Epithelial cell of proximal tubule (primary cell): ENCODE measurements at places on chromosomes 1 and 21.

- DNase-seq = no peak
Measured at GRCh38 chr1:161494091-161494735, 11.0 kb upstream of the FCGR2A start.

GRCh38 chr1:161214369-161214768 is 726 bp upstream of the FCER1G start:
- DNase-seq = no peak

GRCh38 chr1:236429715-236430274 is 35.7 kb downstream of the EDARADD start:
- DNase-seq = peak; percentile 25

GRCh38 chr1:41791667-41792484 is 126.8 kb downstream of the HIVEP3 start:
- DNase-seq = no peak

GRCh38 chr1:65339866-65340468 is 30.6 kb downstream of the DNAJC6 start:
- DNase-seq = no peak

- DNase-seq = no peak
Measured at GRCh38 chr1:17259233-17259873, 10.5 kb downstream of the PADI3 start.

DNA sequence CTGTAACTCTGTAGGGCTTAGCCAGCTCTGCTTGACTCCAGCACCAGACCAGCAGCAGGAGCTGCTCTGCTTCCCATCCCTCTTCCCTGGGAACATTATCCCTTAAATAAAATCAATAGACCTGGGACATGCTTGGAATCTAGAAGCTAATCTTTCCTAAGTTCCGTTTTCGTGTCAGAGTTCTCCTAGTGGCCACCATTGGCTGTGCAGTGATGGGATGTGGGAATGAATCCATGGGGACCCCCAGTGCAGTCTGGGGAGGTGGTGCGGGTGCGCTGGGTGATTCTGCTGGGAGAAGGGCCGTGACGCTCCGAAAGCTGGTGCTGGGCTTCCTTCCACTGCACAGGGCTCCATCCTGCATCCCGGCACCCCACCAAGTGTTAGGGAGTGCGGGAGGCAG is 202.7 kb downstream of the CAMTA1 start:
- DNase-seq = no peak

- DNase-seq = no peak
Measured at GRCh38 chr1:234326497-234327366, 46.5 kb upstream of the COA6 start.

DNA sequence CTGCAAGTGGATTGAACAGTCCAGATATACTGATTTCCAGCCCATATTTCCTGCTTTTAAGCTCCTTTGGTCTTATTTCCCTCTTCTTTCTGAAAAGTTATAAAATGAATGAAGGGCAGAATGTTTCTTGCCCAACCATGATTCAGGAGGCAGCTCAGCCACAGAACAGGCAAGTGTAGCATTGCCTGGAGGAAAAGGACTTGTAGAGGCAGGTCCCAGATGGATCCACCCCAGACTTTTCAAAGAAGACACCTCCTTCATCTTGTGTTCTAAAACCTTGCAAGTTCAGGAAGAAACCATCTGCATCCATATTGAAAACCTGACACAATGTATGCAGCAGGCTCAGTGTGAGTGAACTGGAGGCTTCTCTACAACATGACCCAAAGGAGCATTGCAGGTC is at the start of gene CLCA2:
Gene CLCA2, plus strand, starts transcription at position 299 of the 400 bp plus-strand sequence. Its CDS starts 77 bp downstream, at position 376.
- no peak for DNase-seq

DNA sequence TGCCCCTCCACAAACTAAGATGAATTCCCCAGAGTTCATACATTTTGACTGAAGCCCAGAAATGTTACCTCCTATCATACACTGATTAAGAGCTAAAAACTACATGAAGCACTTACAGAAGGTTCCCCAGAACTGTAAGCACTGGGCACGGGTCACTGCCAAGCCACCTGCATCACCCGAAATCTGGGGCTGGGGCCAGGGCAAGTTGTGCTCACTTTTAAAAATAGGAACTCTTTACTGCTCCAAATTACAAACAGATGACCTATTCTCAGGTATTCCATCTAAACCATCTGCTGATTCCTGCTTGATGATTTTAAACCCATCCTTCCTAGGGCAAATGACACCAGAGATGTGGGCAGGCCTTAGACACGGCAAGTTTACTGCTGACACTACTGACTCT is 4.8 kb downstream of the SETD4 start:
- no peak for DNase-seq

GRCh38 chr1:15540186-15540585 is 13.5 kb downstream of the DNAJC16 start:
- no peak for DNase-seq

GRCh38 chr1:25797939-25798338 is 2.1 kb upstream of the SELENON start:
- DNase-seq = no peak

DNA sequence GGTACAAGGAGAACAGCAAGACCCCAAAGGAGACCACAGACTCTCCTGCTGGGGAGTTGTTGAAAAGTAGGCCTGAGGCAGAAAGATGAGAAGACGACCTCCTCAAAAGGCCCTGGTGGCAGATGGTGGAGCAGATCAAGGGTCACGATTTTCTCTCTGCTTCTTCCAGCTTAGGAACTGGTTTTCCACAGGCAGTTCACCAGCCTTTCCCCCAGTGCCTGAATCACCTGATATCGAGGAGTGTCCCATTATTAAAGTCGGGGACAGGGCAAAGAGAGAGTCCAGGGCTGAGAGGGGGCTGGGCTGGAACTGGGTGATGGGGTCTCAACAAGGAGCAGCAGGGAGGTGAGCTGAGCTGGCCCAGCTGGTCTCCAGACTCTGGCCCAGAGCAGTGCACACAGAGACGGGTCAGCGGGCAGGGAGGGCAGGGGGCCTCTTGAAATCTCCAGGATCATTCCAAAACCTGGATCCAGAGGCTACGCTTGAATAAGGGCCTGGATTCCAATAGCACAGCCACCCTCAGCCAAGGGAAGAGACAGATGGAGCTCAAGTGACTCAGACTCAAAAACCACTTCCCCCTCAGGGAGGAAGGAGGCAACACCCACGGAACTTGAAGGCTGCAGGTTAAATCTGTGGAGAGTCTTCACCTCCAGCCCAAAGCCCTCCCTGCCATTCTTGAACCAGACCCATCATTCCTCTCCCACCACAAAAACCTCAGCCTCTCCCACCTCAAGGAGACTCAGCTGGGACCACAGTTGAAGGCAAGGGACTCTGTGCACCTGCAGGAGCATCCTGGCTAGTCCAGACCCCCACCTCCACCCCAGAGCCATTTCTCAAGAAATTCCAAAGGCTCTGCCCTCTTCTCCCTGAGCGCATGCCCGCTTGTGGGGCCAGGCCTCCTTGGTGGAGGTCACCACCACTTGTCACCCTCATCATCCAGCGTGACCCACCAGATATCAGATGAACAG is at the start of gene S100A5:
Gene S100A5, minus strand, starts transcription at position 541 of the 968 bp plus-strand sequence. CDS start 743 bp downstream, outside the sequence.
- DNase-seq = no peak

DNA sequence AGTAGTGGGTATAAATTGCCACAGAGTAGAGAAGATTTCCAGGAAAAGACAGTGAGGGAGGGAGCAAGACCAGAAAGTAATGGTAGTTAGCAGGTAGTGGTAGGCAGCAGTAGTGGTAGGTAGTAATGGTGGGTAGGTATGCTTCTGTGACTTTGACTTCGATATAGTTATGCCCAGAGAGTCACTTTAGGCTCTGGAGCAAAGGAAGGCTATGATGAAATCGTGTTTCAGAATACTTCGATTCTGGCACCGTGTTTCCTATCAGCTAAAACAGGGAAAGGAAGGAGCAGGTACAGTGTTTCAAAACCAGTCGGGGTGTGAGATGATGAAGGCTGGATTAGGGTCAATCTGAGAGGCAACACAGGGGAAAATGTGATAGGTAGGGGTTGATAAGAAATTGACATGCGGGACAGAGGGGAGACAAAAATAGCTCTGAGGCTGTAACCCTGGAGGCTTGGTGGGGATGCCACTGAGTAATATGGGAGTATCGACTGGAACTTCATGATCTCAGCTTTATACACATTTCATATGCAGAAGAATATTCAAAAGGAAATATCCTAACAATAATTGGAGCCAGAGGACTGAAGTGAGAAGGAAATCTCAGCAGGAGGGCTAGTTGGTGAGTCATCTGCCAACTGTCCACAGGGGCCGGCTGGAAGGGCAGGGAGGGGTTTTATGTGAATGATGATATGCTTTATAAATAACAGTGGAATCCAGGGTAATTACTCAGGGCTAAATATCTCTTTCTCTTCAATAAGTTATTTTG is 25.2 kb upstream of the TRIM45 start:
- DNase-seq = peak; percentile 81

DNA sequence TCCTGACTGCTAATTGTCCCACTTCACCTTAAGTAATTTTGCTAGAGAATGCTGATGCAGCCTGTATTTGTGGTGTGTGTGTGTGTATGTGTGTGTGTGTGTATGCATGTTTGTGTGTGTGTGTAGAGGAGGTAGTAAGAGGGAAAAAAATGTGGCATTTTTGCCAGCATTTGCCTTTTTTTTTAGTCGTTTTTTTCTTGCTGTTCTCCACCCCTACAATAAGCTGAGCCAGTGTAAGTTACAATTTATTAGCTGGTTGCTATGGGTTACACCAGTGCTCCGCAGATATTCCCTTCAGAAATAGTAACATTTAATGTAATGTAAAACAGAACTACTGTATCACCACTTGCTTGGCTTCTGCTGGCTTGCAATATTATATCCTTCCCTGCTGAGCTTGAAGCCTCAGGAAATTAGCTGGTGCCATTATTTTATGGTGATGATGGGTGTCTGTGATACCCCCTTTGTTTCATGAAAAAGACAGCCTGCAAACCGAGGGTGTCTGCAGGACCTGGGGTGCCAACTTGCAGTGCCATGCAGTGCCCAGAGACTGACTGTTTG is 23.4 kb upstream of the IGSF3 start:
- no peak for DNase-seq

GRCh38 chr1:11281518-11282331 is 8.7 kb downstream of the UBIAD1 start:
- no peak for DNase-seq

GRCh38 chr1:42942444-42942843 is 16.2 kb downstream of the SLC2A1 start:
- no peak for DNase-seq

DNA sequence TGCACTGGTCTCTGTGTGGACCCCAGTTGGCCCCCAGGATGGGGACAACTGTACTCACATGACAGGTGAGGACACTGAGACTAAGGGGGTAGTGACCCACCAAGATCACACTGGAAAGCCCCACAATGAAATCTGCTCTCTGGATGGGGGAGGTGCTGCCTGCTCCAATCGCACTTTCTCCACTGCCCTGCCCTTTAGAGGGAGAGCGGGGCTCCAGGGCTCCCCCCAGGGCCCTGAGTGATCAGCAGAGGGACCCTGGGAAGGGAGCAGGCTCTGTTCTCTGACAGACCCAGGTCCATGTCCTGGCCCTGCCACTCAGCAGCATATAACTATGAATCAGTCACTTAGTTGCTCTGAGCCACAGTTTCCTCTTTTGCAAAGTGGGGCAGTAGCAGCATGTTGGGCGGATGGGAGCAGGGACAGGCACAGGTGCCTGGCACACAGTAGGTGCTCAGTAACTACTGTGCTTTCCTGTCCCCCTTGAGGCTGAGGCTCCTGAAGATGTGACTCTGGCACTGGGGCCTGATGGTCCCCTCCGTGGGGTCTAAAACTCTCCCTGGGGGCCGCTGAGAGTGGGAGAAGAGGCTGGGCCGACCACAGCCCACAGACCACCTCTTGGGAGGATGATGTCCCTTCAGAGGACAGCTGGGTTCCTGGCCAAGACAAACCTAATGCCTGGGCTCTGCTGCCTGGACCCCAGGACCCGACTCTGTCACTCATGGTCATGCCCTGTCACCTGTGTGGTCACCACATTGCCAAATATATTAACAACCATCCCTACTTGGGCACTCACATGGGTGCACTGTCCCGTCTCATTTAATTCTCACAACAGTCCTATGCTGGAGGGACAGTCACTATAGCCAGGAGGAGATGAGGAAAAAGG is 222.7 kb downstream of the PTPRU start:
- no peak for DNase-seq

DNA sequence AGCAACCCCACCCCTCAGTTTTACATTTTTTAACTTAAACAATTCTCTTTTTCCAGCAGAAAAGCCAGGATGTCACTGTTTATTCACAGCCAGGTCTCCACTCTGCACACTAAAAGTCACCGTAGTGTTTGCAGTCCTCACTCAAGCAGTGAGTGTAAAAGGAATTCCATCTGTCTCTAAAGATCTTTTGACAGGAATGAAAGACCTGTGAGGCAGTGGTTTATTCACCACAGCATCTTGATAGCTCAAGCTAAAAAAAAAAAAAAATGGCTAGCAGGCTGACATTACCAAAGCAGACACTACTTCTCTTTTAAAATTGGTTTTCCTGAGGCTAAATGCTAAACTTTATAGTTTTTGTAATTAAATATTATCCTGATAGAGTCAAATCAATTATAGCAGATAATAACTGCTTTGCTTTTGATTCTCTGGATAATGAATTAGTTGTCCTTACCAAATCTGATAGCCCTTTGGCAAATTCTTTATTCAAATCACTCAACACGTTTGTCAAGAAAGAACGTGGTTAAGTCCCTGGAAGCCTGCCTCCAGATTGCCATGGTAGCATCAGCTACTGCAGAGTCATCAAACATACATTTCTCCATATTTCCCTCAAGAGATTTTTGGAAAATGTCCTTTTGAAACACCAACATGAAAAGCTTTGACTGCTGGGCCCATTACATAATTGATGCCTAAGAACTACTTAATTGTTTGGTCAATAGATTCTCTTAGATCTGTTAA is 22.2 kb upstream of the SLC5A9 start:
- no peak for DNase-seq

- DNase-seq = no peak
Measured at GRCh38 chr1:180231506-180231921, 1.4 kb downstream of the LHX4 start.

- no peak for DNase-seq
Measured at GRCh38 chr1:116605315-116605714, 34.5 kb upstream of the CD58 start.

GRCh38 chr1:203296460-203297073 is 8.8 kb upstream of the BTG2 start:
- no peak for DNase-seq

GRCh38 chr1:69649383-69649990 is 81.8 kb downstream of the LRRC7 start:
- no peak for DNase-seq

- DNase-seq = no peak
Measured at GRCh38 chr1:27138368-27138767, 16.6 kb downstream of the SLC9A1 start.

DNA sequence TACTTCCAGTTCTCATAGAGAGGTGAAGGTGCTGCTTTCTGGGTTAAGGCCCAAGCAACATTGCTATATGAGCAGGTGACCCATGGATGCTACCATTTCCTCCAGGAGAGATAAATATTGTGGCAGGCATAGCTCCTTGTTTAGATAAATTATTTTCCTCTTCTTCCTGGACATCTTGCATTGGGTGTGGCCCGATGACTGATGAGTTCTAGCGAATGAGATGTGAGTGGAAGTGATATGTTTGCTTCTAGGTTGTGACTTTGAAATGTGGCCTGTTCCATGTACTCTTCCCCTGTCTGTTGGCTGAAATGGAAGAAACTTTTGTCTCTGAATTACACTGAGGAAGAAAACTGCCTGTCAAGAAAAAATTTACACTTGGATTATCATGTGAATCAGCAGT is 101.7 kb upstream of the FMN2 start:
- DNase-seq = no peak
